HFFc6 (cell line): ENCODE measurements at places on chromosomes 2 and 18.

- DNase-seq = no peak
Measured at GRCh38 chr2:142425551-142425950, 294.7 kb upstream of the LRP1B start.

DNA sequence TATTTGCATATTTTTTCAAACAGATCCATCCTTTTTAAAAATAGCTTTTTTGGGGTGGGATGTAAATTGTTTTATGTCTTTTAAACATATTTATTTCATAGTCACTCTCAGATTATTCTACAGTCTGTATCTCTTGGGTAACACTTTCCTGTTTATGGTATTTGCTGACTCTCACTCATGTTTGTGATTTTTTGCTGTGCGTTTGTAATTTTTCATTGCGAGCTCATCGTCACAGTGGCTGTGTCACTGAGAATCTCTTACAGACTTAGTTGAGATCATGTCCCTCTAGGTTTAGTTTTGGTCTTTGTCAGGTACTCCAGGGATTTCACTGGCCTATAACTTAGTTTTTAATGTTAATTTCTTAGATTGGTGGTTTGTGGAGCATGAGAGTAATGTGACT is 73.5 kb upstream of the HS6ST1 start:
- no peak for DNase-seq

GRCh38 chr2:29042561-29043075 is 31.7 kb downstream of the PCARE start:
- DNase-seq = no peak

DNA sequence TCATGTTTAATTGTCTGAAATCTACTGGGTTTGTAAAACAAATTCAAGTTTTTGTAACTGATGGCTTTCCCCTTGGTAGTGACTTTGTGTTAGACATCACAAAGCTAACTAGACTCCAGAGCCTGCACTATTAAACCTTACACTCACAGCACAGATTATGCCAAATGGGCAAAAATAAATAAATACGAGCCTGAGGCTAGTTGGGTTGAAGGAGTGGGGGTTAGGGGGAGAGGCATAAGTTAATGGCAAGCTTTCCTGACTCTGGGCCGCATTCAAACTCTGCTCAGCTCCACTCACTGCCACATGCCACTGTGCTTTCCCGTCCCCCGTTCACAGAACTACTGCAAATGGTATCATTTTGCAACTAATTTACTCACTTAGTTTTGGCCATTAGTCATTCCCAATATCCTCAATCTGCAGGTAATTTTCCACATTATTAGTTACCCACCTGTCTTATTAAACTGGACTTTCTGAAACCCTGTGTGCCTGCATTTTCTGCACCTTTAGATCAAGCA is 1079.9 kb upstream of the PIK3C3 start:
- no peak for DNase-seq

DNA sequence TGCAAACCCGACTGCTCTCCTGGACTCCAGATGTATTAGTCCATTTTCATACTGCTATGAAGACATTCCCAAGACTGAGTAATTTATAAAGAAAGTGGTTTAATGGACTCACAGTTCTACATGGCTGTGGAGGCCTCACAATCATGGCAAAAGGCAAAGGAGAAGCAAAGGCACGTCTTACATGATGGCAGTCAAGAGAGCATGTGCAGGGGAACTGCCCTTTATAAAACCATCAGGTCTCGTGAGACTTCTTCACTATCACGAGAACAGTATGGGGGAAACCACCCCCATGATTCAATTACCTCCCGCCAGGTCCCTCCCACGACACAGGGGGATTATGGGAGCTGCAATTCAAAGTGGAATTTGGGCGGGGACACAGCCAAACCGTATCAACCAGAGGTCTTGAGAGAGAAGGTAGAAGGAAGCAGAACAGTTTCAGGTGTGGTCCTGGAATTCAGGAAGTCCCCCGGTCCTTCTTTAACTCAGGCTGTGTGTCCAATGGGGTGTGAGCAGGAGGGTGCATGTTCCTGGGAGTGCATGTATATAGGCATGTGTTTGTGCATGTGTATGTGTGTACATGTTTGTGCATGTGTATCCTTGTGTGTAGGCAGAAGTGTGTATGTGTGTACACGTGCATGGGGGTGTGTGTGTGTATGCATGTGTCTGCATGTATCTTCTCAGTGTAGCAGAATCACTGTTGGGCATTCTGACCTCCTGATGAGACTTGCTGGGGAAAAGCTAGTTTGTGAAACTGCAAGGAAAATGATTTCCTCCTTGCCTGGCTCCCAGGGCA is 46.2 kb downstream of the GREB1 start:
- DNase-seq = no peak

- no peak for DNase-seq
Measured at GRCh38 chr18:32775628-32776027, 2.8 kb upstream of the KLHL14 start.

- no peak for DNase-seq
Measured at GRCh38 chr2:69521747-69522146, 84.5 kb upstream of the NFU1 start.

DNA sequence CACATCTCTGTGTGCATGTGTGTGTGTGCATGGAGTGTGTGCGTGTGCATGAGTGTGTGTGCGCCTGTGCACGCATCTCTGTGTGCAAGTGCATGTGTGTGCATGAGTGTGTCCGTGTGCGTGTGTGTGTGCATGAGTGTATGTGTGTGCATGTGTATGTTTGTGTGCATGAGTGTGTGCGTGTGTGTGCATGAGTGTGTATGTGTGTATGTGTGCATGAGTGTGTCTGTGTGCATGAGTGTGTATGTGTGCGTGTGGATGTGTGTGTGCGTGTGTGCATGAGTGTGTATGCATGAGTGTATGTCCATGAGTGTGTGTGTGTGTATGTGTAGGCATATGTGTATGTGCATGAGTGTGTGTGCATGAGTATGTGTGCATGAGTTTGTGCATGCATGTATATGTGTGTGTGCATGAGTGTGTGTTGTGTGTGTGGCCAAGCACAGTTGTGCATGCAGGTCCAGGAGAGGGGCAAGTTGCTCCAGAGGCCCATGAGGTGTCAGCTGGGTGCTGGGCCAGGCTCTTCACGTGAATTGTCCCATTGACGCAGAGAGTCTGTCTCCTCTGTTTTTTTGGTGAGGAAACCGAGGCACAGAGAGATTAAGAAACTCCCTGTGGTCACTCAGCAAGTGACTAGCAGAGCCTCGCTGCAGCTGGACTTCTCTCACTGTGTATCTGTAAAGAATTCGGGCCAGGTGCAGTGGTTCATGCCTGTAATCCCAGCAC is 75.5 kb downstream of the ASB1 start:
- DNase-seq = no peak

DNA sequence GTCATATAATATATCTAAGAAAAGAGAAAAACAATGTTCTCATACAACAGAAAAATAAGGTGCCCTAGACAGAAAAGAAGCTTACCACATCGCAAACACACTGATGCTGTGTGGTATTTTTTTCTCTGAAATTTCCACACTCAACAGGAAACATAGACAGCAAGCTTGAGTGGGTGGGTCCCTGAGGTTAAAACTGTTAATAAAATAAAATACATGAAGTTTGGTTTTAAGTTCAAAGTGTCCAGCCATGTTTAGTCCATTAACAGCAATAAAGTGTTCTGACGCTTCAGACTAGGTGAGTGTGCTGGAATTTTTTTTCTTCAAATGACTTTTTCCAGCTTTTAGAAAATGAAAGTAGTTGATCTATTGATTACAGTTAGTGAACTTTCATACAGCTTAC is 83.3 kb upstream of the EPB41L5 start:
- no peak for DNase-seq

DNA sequence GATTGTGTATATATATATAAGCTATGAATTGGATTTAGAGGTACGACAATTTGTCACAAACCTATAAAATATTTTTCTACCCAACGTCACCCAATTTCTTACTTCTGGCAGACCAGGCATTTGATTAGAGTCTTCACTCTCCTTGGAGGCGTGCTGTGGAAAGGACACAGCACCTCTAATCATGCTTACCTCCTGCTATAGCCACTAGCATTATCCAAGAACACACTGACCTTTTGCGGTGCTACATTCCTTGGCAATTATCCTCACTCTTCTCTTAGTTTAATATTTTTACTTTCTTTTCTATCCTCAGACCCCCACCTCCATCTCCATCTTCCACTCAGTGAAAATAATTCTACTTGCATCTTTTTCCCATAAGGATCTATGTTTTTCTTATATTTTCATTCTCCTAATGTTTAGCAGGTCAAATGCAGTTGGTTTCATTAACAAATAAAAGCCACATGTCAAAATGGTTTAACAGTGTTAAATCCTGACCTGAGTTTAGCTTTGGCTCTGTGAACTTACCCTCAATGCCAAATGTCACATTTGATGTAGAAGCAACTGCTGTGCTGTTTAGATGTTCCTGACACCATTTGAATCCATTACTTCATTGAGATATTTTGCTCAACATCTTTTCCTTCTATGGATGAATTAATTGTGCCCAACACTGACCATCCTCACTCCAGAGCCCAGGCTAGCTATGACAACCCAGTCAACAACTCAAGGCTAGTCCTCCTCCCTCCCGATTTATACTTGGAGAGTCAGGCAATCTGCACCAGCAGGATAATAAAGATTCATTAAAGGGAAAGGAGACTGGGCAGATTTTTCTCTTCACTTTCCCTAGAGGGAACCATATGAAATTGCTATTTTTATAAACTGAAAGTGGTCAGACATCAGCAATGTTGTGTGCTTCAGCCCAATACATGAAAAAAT is 240.5 kb downstream of the MREG start:
- DNase-seq = peak; percentile 3
